ENCODE measurements at places on chromosomes 16 and 17.
A peak's percentile ranks its signal among the peaks of the same experiment; 100 is the strongest.

GRCh38 chr17:17532991-17533390 is 36.8 kb upstream of the RASD1 start:
- DNase-seq, result no peak

- DNase-seq, result no peak
These were observed at the start of gene CRYBA1 for GRCh38 chr17:29246628-29247027. TSS of gene CRYBA1 (plus strand) at chr17:29246859. CDS start at chr17:29246864, 5 bp downstream.

DNA sequence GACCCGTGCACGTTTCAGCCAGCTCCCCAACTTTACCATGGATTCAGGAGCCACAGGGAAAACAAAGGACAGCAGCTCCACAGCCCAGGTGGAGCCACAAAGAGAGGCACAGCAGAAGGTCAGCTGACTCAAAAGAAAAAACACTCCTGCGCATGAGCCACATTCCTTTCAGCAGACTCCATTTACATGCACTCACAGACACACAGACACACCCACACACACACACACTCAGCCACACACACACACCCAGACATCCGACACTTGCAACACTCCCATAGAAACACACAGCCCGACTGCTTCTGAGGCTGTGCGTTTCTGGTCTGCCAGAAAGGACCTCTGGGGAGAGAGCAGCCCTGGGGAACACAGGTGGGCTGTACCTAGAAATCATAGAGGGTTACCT is 2335.5 kb downstream of the TP53TG3F start:
- no peak for DNase-seq

DNA sequence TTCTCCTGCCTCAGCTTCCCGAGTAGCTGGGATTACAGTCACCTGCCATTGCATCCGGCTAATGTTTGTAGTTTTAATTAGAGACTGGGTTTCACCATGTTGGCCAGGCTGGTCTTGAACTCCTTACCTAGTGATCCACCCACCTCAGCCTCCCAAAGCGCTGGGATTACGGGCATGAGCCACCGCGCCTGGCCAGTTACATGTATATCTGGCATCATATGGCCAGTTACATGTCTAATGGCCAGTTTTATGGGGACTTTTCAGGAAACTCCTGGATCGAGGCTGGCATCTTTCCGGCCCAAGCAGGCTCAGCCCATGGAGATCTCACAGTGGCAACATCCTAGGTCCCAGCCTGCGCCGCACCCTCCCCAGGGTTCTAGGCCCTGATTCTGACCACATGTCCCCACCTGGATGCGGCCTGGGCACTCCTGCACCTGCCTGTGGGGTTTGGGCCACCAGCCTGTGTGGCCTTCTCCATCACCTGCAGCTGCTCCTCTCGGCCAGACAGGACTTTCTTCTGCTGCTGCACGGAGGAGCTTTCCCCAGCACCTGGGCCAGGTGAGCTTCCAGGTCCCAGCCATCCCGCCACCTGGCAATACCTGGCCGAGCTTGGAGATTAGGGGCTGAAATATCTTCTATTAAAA is 1.3 kb upstream of the CIAO3 start:
- no peak for DNase-seq

DNA sequence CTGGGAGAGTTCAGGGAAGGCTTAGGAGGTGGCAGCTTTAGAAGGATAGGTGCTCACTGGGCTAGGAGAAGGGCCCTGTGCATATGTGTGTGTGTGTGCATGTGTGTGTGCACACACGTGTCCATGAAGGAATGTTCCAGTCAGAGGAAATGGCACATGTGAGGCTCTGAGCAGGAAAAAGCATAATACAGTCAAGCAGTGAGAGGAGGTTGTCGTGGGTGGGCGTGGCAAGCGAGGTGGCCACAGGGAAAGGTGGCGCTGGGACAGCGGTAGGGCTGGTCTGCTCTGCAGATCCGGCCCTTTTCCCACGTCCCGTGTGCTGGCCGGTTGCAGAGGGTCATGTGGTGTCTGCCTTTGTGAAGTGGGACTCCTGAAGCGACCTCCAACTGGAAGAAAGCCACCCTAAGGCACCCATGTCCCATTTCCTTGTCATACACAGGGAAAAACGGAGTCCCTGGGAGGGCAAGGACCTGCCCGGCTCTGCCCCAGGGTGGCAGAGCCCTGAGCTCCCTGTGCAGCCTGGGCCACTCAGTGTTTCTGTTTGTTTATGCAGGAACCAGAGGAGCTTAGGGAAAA is 40.1 kb downstream of the NT5M start:
- no peak for DNase-seq

DNA sequence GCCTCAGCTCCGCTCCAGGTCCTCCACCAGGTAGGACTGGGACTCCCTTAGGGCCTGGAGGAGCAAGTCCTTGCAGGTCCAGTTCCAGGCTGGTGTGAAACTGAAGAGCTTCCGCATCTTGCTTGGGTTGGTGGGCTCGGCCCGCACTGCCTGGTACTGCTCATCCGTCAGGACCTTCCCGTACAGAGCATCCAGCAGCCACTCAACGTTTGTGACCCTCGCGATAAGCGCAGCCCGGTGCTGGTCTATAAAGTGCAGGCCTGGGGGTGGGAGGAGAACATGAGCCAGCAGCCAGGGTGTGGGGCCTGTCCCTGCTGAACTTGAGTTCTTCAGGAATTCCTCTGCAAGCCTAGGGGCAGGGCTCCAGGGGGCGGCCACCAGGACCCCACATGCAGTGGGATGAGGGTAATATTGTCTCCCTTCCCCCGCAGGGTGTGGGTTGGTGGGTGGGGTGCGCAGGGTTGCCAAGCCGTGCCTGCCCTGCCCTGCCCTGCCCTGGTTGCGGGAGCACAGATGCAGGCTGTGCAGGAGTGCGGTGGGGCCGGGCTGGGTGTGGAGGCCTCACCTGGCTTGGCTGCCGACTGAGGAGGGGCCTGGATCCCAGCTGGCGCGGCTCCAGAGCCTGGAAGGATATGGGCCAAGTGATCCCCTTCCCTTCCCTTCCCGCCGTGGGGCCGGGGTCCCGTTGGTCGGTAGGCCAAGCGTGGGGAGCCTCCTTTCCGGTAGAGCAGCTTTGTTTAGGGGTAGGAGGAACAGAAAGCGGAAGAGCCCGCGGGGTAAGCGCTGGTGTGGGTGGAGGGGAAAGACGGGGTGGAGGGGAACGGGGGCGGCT is 762 bp downstream of the PYCARD start:
- DNase-seq, result peak; percentile 51

DNA sequence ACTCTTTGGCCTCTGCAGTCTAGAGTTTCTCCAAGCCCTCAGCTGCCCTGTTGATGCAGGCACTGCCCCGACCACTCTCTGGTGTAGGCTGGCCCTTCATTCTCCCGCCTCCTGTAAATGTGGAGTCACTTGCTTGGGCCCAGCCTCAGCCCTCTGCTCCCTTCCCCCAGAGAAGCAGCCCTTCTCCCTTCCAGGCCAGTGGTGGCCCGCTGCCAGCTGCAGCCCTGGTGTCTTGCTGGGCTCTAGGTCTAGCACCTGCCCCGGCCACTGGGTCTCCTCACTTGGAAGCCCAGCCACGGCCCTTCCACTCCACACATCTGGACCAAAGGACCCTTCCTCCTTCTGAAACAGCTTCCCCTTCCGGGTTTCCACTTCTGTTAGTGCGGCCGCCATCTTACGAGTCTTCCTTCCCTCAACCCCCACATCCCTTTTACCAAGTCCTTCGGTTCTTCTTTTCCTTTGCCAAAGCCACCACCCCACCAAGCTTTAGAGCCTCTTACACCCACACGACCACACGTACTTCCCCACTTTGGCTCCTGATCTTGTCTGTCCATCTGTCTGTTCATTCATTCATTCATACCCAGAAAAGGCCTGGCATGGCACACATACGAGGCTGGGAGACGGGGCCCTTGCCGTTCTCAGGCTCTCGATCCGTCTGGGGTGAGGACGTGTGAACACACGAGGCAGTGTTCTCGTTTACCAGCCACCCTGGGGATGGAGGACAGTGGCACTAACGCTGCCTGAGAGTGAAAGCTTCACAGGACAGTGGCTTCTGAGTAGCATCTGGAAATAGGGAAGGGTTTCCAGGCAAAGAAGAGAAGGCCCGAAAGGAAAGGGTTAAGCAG is 68.0 kb downstream of the ABR start:
- no peak for DNase-seq

GRCh38 chr17:5757314-5757907 is 173.1 kb upstream of the NLRP1 start:
- no peak for DNase-seq

- no peak for DNase-seq
These were observed 590 bp downstream of the TMEM219 start for GRCh38 chr16:29962344-29962994.

DNA sequence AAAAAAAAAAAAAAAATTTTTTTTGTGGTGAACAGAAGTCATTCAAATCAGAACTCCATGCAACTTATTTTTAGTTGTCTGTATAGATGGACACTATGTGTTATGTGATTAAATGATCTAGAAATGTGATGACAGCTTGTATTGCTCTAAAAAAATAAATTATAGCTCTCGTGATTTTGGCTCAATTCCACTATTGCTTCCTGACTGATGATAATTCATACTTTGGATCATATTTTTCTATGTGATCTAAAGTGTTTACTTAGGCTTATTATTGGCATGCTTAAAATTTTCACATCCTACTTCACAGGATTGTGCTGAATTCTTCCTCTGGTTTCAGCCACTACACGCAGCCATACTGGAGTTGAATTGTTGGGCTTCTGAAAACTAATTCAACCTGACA is 76.8 kb downstream of the RPGRIP1L start:
- DNase-seq, result no peak

DNA sequence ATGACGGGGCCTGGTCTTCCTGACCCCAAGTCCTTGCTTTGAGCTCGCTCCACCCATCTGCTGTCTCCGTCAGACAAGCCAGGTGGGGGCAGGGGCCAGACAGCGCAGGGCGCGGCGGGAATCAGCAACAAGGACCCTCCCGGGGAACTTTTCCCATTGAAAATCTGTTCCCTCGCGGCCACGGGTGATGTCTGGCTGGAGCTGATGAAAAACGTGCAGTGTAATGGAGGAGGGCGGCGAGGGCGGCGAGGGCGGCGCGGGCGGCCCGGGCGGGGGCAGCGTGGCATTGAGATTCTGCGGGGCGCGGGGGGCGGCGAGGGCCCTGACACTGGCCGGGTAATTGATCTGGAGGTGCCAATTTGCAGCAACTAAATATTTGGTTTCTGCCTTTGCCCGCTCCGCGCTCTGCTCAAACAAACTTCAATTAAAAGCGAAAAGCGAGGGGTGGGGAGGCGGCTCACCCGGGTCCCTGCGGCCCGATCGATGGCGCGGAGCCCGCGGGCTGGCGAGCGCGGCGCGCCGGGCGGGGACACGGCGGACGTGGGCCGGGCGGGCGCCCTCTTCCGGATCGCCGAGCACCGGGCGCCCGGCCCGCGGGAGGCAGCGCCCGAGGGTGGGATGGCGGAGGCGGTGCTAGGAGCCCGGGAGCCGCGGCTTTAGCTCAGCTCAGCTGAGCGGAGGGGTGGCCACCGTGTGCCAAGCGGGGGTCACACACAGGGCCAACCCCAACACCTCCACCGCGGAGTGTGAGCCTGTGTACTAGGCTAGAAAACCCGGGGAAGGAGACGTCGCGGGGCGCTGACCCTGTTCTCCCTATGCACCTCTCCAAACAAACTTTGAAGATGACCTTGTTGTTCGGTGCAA is 32.4 kb downstream of the DCAKD start:
- DNase-seq, result peak; percentile 9

DNA sequence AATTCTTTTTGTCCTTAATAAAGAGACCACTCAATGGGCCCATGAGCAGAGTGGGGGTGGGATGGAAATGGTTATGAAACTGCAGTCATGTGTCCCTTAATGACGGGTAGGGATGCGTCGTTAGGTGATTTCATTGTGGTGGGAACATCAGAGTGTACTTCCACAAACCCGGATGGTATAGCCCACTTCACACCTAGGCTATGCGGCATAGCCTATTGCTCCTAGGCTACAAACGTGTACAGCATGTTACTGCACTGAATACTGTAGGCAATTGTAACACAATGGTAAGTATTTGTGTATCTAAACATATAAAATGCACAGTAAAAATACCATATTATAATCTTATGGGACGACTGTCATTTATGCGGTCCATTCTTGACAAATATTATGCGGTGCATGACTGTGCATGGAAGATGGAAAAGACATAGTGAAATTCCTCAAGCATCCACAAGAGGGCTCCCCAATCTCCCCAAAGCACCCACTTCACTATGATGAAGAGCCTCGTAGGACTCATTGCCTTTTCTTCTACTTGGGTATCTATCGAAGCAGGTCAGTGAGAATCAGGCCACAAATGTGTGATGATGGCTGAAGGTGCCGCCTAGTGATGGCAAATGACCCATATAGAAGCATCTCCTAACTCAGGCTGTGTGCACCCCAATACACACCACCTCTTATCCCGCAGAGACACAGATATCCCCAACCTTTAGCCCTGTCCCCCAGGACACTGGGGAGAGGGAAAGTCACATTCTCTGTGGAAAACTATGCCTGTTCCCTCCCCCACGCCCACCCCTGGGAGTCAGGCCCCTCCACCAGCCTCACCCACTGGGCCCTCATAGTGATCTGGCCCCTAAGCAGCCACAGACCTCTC is 43.5 kb downstream of the TBX21 start:
- peak; percentile 41 for DNase-seq

DNA sequence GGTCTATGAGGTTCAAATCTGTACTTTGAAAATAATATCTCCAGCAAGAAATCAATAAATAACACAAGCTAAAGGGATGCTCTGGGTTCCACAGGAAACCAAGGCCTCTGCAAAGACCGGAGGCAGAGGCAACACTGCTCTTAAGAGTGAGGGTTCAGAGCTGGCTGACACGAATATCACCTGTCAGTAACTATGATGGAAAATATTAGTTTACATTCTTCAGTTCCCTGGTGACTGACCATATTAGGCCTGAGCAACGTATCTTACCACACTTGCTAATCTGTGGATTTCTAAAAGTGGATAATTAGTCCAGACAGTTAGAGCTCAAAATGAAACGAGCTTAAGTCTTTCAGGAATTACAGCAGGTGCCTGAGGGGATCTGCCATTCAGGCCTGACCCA is 459.3 kb downstream of the HS3ST3B1 start:
- no peak for DNase-seq

- no peak for DNase-seq
These were observed 64.1 kb upstream of the SREBF1 start for GRCh38 chr17:17900615-17901520.

GRCh38 chr17:74868251-74868907 is 4.4 kb downstream of the FDXR start:
- no peak for DNase-seq

DNA sequence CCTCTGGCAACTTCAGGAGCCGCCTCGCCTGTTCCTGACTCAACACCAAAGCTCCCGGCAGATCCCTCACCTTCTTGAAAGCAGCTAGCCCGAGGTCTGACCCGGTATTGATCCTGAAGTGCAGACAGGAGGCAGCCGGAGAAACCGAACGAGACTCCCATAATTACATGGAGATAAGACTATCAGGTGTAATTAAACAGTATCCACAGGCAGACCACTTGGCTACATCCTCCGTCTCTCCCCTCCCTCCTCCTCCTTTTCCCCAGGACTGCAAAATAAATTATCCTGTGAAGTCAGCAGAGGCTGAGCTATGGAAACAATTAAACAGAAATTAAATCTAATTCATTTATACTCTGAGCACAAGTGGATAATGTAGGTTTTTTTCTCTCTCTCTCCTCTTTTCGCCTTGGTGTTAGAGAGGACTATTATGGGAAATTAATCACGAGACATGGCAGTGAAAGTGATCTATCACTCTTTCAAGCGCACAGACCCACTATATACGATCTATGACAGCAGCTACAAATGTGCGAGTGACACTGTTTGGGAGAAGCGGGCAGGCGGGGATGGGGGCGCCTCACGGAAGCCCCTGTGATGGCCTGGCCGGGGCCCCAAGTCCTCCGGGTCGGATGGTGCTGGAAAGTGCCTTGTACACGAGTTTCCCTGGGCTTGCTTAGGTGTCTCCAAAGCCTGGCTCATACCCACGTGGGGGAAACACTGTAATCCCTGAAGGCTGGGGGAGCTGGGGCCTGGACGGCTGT is 92.8 kb downstream of the RBFOX3 start:
- no peak for DNase-seq
